LHCN-M2 (cell line): ENCODE measurements at places on chromosomes 13 and 19. TPM values are rescaled to one million over a fixed set of nuclear protein-coding genes. Genes with fewer than 3 reads are reported as not detected.

- no peak for DNase-seq
Observed at GRCh38 chr13:67844574-67844973, 614.4 kb upstream of the PCDH9 start.

DNA sequence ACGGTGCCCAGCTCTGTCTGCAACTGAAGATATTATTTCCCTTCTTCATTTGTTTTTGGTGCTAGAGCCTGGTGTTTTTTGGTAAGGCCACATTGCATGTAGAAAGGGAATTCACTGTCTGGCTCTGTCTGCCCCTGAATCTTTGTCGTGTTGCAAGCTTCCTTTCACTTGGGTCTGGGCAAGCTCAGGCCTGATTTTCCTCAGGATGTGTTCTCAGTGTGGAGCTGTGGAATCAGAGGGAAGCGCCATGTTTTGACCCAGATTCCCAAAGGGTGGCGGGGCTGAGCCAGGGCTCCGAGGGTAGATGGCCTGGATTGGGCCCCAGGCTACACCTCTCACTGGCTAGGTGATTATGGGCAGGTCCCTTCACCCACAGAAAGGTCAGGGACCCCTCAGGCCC lies 8.6 kb downstream of the PRKCSH start:
- no peak for DNase-seq

DNA sequence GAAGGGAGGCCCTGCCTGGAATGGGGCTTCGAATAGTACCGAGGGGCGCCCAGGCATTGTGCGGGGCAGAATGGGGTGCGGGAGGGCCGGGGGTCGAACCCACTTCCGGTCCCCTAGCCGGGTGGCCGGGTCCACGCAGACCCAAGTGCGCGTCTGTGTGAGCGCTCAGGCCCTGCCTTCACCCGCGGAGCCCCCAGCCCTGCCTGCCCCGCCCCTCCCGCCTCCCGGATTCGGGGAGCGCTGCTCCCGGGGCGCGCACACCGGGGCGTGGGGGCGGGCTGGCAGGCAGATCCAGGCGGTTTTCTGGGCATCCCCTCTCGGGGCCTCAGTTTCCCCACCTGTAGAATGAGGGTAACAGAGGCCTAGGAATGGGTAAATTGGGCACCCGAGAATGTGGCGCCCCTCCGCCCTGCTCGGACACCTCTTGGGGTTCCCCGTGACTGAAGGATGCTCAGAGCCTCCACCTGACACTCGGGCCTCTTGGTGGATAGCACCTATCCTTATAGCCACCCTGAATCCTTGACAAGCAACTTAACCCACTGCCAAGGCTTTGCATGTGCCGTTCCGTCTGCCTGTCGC lies 682 bp downstream of the PIK3R2 start:
- no peak for DNase-seq

DNA sequence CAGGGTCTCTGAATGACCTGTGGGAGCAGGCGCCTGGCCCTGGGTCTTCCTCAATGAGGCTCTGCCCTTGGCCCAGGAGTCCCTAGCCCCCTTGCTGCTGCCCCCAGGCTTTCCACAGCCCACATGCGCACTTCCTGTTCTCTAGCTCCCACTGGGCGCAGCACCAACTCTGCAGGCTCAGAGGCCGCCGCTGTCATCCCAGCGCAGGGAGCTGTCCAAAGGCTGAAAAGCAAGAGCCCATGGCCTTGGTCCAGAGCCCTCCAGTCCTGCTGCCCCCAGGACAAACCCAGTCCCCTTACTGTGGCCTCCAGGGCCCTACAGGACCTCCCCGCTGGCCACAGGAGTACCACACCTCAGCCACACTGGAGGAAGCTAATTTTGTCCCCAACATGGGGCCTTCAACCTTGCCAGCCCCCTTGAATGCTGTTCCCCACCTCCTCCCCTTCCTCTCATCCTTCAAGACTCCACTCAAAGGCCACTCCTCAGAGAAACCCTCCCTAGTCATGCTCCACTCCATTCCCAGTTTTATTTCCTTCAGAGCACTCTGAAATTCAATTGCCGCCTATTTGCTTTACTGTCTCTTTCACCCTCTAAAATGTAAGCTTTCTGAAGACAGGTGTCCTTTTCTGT lies 8.0 kb upstream of the POU2F2 start:
- DNase-seq, result peak; percentile 43

- DNase-seq, result no peak
Observed at GRCh38 chr19:14950421-14950820, 9.1 kb downstream of the OR7C2 start.

DNA sequence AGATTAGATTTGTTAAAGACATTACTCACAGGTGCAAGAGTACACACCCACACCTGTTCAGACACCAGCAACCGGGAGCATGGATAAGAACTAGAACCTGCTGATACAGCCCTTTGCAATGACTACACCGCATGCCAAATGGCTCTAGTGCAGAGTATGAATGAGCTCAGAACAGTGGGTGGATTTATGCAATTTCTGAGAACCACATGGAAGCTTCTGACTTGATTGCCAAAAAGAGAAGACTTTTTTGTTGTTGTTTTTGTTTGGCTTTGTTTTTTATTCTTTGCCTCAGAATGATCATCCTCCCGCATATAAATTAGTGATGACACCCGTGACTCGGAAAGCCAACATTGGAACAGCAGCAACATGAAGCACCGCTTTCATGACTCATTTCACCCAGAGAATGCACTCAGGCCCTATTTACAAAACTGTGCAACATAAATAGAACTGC lies 77.4 kb upstream of the LRCH1 start:
- DNase-seq, result peak; percentile 57

DNA sequence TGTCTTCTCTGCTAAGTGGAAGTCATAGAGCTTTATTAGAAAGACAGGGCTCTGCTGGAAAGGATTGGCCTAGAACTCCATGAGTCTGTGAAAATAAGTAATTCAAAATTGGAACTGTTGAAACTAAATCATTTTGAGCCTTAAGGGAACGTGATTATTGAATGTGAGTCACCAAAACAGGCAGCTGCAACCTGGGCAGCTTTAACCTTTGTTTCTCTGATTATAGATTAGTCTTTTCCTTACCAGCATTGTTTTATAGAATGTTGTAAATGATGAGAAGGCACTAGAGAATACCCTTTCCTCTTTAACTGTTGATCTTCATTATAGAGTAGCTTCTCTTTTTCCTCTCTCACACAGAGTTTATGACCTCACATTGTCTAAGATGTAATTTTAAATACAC lies 638.8 kb upstream of the SLITRK6 start:
- DNase-seq, result no peak

DNA sequence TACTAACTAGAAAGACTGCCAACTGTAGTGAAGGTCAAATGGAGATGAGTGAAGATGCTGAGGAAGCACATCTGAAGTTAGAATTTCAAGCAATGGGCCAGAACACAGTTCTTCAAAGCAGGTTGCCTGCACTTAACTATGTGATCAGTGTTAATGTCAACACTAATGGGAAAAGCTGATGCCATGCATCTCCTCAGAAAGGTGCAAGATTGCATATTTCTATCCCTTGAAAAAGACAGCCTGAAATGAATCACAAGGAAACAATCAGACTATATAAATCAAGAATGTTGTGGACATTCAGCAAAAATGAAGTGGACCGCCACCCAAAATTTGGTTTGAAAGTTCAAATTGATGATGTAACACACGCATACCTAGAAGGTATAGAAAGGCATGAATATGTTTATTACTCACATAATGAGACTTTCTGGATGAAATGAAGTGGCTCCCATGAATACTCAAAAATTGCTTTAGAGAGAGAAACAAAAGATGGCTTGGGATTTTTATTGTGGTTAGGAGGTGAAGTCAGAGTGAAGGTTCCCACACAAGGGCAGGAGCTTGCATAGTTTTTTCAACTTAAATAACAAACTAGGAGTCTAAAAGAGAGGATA lies 522.4 kb downstream of the KCTD12 start:
- DNase-seq, result no peak

DNA sequence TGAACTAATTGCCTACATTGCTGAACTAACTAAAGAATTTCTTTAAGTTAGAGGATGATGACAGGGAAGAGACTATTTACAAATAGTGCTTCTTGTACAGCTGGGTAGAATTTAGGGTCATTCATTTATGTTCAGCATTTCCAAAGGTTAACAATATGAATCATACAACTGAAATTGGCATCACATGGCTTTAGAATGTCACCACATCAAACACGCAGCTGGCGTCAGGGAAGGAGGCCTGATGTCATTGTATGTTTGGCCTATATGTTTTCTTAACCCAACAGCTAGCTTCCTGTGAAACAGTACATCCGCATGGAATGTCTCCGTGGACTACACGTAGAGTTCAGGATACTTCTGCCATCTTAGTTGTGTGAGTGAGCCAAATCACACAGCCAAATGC lies 99.0 kb upstream of the TNFSF11 start:
- no peak for DNase-seq

- peak; percentile 38 for DNase-seq
Observed at GRCh38 chr13:104837756-104838155, 1697.7 kb downstream of the EFNB2 start.

DNA sequence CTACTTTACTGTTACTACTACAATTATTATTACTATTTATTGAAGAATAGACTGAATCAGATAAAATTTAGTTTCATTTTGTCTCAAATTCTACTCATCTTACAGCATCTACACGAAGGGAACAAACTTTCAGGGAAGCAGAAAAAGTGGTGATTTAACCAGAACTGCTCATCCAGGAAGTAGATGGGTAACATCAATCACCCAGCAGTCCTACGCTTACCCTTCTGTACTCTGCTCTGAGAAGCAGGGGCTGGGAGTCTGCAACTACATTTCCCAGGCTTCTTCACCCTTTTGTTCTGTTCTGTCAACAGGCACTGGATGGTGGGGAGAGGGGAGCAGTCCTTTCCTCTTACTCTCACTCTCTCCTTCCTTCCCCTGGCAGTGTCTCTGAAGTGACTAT lies 31.4 kb upstream of the GGACT start:
- DNase-seq, result no peak

- peak; percentile 57 for DNase-seq
Observed at GRCh38 chr19:55116232-55116858, 1.1 kb downstream of the PPP1R12C start.

DNA sequence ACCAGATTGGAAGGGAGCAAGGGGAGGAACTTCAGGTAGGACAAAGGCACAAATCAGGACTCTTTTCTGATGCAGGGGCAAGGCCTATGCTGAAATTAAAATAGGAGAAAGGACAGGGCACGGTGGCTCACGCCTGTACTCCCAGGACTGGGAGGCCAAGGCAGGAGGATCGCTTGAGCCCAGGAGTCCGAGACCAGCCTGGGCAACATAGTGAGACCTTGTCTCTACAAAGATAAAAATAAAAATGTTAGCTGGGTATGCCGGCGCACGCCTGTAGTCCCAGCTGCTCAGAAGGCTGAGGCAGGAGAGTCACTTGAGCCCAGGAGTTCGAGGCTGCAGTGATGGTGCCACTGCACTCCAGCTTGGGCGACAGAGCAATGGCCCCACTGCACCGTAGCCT lies 5.7 kb downstream of the SLC17A7 start:
- no peak for DNase-seq

DNA sequence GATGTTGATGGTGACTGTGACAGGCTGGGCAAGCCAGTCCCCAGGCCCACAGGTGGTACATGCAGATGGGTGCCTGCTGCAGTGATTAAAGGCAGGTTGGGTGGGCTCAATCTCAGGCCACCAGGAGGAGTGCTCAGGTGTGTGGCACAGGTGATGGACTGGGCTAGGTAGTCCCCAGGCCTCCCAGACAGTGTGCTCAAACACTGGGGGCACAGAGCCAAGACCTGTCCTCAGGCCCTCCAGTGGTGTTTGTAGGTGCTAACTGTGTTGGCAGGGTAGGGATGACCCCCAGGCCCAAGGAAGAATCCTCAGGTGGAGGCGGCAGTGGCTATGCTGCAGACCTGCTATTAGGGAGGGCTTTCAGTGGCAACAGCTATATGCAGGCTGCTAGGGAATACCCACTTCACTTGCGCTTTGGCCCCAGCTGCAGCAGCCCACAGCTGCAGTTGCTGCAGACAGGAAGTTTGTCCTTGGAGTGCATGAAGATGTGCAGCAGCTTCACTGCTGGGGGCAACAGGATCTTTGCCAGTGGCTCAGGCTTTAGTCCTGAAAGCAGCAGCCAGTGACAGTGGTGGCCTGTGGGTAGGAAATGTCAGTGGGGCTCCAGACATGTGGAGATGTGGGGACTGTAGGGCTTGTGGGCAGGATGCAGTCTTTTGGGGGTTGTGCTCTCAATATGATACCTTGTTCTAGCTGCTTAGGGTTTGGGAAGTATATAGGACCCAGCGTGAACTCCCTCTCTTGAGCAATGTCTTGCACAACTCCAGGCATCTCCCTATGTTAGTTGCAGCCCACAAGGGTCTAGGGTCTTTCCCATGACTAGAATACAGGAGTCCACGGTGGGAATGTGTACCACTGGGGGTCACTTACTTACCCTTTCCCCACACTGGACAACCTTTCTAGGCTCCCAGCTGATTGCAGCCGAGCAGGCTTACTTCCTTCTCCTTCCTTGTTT lies 54.1 kb upstream of the MLNR start:
- no peak for DNase-seq

GRCh38 chr19:4172861-4173473 lies 9.4 kb downstream of the SIRT6 start:
- DNase-seq, result peak; percentile 29

DNA sequence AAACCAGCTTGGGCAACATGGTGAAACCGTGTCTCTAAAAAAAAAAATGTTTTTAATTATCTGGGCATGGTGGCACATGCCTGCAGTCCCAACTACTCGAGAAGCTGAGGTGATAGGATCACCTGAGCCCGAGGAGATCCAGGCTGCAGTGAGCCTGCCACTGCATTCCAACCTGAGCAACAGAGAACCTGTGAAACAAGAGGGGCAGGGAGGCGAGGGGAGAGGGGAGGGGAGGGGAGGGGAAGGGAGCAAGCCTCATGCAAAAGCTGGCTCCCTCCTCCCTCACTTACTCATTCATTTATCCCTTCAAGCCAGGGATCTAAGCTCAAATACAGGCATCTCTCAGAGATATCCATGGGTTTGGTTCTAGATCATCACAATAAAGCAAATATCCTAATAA lies 8.9 kb downstream of the ATP7B start:
- DNase-seq, result no peak

DNA sequence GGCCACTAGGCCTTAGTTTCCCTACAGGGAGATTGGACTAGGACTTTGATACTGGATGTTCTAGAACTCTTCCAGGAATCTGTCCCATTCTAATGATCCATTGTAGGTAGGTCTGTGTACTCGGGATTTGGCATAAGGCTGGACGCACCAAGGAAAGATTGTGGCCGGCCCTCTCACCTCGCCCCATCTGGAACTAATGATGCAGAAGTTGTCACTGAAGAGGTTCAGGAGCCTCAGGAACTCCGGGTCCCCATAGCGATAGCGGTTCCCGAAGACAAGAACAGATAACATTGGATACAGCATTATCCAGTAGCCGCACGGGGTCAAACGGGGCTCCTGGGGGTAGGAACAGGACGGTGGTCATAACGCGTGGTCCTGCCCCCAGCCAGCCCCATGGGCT lies 11.2 kb downstream of the EGLN2 start:
- no peak for DNase-seq

GRCh38 chr13:79225487-79226232 lies 180.4 kb downstream of the RBM26 start:
- peak; percentile 25 for DNase-seq

KLK2 gene
- not detected in 2 replicates for total RNA-seq

PCDH20 gene
- total RNA-seq, result not detected in 2 replicates

F10 gene
- 1.1 and 1.4 TPM in 2 replicates for total RNA-seq

NXNL1 gene
- total RNA-seq, result not detected in 2 replicates

KASH5 gene
- not detected in 2 replicates for total RNA-seq

MAMSTR gene
- total RNA-seq, result 2.4 and 3.5 TPM in 2 replicates

ZNF99 gene
- under 0.01 TPM in 1 of 2 replicates, not detected in the other for total RNA-seq

VAV1 gene
- not detected in 2 replicates for total RNA-seq

PALM3 gene
- 0.11 and 0.38 TPM in 2 replicates for total RNA-seq

TMEM238 gene
- 0.32 TPM in 1 of 2 replicates, not detected in the other for total RNA-seq

CFAP97D2 gene
- total RNA-seq, result not detected in 2 replicates

ELOF1 gene
- 42.1 and 44.7 TPM in 2 replicates for total RNA-seq

PPP1R15A gene
- total RNA-seq, result 55.7 and 58.2 TPM in 2 replicates
